ENCODE measurements at places on chromosomes 4 and X.
A peak's percentile ranks its signal among the peaks of the same experiment; 100 is the strongest.

DNA sequence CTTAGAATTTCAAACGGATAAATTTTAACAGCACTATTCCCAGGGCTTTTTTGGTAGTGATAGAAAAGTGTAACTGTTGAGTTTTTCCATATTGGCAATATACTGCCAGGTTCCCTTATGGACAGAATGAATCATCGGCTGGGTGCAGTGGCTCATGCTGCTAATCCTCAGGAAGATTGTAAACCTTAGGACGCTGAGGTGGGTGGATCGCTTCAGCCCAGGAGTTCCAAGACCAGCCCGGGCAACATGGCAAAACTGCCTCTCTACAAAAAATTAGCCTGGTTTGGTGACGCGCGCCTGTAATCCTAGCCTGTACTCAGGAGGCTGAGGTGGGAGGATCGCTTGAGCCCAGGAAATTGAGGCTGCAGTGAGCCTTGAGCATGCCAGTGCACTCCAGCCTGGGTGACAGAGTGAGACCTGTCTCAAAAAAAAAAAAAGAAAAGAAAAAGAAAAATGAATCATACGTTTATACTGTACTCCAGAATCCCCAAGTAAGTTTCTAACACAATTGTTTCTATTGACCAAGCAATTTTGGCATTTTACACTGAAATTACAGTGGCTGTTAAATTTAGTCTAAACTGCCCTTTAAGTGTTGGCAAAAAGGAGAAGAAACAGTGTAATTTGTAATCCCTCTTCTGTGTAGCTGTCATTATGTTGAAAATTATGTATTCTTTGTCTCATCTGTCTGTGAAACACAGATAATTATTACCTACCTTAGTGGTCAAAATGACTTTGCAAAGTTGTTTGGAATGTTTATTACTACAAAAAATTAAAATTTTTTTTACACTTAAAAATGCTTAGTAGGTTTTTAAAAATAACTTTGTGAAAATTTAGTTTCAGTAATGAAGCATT, 1.8 kb downstream of the SLC30A9 start:
- no peak for DNase-seq

GRCh38 chrX:1673337-1673736, 58.5 kb downstream of the ASMT start:
- DNase-seq: no peak

DNA sequence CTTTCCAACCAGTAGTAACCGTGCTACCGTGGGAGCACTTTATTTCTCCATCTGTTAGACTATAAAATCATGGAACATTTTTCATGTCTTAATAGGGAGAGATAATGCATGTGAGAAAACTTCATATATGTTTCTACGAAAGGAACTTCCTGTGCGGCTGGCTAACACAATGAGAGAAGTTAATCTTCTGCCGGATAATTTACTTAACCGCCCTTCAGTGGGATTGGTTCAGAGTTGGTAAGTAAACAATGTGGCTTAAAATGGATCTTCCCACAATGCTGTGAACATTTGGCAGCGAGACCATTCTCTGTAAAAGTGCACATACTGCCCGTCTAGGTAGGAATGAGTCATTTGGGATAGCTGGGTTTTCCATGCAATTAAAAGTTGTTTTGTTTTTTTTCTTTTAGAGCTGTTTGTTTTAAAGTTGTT, 29.6 kb downstream of the PDK3 start:
- DNase-seq: peak; percentile 32

GRCh38 chr4:62455871-62456270, 1255.7 kb downstream of the ADGRL3 start:
- DNase-seq: no peak

GRCh38 chr4:128516301-128516969, 228.8 kb upstream of the PGRMC2 start:
- DNase-seq: peak; percentile 82

DNA sequence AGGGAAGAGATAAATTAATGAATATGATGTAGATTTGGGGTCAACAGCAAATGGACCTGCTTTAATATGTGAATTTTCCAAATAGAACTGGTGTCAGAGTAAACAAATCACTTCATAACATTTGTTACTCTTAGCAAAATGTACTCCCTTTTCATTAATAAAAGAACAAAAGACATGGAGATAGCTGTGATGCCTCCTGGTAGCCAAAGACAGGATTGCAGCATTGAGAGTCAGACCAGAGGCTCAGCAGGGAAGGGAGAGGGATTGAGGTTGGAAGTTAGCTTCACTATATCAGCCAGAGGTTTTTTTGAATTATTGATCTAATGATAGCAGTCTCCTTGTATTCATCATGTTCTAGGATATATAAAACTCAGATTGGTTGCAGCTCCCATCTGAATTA, 17.4 kb upstream of the RAB40A start:
- no peak for DNase-seq

DNA sequence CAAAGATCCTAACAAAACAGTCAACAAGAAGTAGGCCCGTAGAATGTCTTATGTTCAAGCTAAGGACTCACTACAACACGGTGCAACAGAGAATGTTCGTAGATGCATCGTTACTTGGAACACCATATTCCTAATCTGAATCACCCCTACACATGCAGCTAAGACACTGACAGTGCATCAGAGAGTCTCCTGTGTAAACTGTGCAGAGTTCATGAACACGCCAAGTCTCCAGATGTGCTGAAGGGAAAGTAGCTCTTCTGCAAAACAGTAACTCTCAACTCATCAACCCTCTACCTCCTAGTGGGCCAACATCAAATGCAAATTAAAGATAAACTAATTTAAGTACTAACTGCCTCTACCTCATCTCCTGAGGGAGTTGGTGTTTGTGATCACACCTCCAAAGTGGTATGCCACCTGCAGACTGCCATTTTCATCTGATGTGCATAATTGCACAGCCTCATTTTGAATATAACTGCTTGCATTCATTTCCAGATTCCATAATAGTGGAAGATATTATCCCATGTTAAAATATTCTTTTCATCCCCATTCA, 73.5 kb downstream of the MOSPD2 start:
- no peak for DNase-seq

DNA sequence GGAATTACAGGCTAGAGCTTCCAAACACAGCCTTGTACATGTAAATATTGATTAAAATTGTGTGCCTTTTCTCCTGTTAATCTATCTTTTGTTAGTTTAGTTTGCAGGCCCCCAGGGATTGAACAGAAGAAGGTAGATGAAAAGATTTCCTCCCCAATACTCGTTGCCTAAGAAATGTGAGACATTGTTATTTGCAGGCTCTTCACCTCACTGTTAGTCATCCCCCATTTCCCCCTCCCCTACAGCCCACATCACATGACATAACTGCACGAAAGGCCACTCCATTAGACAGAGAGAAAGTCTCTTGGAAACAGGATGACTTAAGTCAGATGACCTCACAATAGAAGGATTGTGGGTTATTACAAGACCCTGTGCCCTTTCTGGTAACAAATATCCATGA, 13.3 kb upstream of the MID1 start:
- peak; percentile 57 for DNase-seq

- DNase-seq: no peak
Observed at GRCh38 chr4:115259642-115260041, 146.2 kb upstream of the NDST4 start.

Measured in GM04503 (cell line).